KG1 (cell line): ENCODE measurements at places on chromosomes 1 and 21.

GRCh38 chr1:44693900-44694299, 19.4 kb downstream of the ARMH1 start:
- no peak for DNase-seq

DNA sequence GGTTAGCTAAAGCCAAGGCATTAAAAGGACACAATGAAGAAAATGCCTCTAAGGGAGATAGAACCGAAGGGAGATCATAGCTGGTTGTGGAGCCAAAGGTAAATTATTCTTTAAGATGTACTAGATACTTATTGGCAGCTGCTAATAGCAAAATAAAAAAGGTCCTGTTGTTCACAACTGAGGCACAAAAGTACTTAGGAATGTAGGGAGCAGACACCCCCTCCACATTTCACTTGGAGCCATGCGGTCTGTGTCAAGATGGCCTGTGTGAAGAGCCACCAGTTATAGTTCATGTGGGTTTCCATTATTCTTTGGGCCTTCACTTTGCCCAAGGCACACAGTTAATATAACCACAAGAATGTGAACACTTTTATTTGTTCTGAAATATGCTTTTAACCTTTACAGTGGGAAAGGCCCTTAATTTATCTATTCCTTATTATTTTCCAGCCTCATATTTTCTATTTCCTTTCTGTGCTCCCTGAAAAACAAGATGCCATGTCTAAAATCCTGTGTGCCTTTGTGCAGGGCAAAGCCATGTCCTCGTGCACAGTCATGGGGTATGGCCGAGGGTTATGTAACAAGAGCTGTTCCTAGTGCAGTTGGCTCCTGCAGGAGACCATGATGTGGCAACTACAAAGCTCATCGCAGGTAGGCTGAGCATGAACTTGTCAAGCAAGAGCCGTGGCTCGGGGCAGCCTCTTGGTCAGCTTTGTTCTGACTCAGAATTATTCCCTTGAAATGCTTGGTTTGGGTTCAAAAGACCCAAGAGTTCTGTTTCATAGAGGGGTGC, 16.2 kb upstream of the WDR26 start:
- DNase-seq: no peak

DNA sequence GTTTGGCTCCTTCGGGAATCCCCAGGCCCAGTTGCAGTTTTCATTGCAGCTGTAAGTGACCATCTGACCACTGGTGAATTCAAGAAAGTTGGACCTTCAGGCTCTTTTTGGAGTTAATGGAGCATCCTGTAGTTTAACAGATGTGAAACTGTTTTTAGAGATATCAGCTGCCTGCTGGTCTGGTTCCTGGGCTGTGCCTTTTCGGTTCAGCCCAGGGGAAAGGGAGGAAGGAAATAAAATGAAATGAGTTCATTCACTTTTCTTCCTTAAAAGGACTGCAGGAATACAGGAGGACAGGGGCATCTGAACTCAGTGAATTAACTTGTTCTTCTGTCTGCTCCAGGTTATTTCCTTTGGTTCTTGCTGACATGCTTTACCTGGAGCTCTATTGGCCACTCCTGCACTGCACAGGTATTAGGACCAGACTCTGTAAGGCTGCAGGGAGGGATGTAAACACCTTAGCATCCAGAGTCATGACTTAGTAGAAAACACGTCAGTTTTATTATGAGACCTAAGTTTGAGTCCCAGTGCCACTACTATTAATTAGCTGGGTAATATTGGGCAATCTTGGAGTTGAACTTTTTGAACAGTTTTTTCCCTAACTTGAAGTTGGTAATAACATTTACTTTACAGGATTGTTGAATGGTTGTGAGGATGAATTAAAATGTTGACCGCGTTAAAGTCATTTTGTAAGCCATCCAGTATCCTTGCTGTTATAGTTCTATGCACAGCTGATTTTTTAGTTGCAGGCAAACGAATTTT, 83.6 kb downstream of the LRRC8D start:
- no peak for DNase-seq

DNA sequence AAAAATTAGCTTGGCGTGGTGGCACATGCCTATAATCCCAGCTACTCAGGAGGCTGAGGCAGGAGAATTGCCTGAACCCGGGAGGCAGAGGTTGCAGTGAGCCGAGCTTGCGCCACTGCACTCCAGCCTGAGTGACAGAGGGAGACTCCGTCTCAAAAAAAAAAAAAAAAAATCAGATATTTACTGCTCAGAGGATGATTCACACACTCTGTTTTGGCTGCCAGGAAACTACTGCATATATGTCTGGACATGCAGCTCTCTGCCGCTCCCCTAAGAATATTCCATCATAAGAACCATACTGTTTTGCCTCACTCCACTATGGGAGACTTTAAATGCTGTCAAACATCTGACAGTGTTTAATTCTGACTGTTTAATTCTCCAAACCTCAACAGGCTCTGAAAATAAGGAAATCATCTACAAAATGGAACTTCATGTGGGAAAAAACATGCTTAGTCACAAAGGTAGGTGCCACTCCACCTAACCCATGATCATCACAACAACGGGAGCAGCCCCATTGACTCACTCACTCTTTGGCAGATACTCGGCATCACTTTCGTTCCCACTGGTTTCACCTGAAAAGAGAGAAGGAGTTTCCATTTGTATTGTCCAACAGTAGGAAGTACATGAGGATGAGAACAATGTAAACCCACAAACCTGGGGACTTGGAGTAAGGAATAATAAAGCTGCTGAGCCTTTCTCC, 29.3 kb upstream of the BCAS2 start:
- no peak for DNase-seq

- DNase-seq: no peak
Observed at GRCh38 chr1:25080294-25081209, 150.5 kb upstream of the RUNX3 start.

- DNase-seq: no peak
Observed at GRCh38 chr1:201376107-201376463, 1.4 kb downstream of the TNNT2 start.

DNA sequence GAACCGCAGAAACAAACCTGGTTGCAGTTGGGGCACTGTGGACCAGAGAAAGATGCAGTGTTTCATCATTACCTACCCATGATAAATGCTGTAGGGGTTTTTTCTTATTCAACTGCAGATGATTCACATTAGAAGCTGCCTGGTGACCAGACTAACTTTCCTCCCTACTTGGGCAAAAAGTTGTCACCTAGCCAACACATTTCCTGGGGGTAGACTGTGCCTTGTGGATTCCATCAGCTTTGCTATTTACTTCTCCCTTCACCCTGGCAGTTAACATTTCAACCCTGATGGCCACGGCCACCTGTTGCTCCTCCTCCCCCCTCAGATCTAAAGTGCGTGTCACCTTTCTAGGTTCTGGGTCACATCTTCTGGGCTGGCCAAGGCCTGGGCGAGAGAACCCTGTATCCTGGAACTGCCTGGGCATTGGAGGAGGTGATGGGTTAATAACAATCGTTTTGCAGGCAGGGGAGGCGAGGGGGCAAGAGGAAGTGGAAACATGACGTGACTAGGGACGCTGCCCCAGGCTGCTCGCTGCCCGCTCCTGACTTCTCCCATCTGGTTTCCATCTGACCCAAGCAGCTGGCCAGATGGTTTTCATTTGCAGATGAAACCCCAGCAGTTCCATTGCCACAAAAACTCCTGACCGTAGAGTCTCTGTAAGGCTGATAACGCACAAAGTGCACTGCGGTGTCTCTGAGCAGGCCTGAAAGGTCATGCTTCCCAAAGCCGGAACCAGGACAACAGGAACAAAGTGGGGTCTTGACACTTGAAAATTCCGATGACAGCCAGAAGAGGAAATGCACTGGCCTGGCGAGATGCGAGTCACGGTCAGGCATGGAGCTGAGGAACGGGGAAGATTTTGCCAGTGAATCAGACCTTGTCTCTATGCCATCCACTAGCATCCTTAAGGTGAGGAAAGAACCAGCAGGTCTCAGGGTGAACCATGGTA, 36.6 kb downstream of the CAPZB start:
- no peak for DNase-seq

GRCh38 chr21:36927719-36928117, 38.8 kb downstream of the HLCS start:
- peak; percentile 27 for DNase-seq

GRCh38 chr1:113669988-113670387, 89.3 kb downstream of the PHTF1 start:
- DNase-seq: no peak

DNA sequence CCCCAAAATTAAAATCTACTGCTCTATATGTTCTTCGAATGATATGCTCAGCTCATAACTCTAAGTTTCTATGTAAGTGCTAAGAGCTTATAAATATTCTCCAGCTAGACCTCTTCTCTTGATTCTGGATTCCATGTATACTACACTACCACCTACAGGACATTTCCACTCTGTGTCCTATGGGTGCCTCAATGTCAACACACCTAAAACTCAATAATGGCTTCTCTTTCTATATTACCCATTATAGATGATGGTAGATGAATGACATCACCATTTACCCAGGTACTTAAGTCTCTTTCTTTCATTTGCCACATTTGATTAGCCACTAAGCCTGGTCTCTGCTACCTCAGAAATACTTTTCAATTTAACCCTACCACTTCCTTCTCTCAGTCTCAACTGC, 41.3 kb downstream of the TBX19 start:
- DNase-seq: no peak

DNA sequence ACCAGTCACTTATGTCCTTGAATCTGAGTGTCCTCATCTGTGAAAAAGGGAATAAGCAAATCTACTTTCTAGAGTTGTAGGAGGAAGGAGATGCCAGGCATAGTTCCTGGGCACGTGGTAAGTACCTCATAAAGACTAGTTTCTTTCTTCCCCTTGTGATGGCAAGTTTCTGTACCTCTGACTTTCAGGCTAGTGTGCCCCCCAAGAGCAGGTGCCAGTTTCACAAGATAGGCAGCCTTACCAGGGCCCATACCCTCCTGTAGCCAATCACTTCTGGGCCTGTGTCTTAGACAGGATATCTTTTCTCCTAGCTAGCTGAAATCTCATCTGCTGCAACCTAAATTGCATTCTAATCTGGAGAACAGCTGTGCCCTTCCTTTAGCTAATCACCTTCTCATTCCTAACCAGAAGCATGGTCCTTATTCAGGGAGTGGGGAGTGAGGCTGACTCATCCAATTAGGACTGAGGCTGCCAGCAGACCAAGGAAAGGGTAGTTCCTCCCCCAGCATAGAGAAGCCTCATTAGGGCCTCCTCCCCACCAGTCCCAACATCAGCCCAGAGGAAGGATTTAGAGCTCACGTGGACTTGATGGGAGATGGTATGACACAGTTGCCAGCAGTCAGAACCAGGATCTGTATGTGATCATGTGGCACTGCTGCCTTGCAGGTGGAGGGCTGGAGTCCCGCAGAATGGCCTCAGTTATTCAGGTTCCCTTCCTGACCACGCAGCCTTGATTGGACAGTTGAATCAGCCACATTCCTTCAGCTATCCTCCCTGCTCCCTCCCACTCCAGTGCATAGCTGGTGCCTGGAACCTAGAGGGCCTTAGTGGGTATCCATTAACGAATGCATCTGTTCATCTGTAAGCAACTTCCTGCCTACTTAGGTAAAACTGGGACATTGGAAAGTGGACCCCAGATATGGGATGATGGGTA, 7.9 kb downstream of the KLHDC8A start:
- no peak for DNase-seq

- DNase-seq: no peak
Observed at GRCh38 chr1:221878134-221878533, 136.2 kb upstream of the DUSP10 start.

DNA sequence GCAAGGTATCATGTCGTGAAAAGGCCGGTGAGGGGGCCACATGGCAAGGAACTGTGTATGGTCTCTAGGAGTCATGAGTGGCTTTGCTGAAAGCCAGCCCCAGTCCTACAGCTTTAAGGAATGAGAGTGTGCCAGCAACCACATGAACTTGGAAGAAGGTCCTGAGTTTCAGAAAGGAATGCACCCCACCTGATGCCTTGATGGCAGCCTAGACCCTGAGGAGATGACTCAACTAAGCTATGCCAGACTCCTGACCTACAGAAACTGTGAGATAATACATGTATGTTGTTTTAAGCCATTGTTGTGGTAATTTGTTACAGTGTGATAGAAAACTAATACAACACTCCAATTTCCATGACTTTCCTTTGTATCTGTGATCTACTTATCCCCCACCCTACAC, 33.5 kb upstream of the AKT3 start:
- no peak for DNase-seq

GRCh38 chr21:24628046-24628445, 979.2 kb downstream of the MRPL39 start:
- no peak for DNase-seq

GRCh38 chr1:40980453-40981121, 1.1 kb downstream of the CTPS1 start:
- DNase-seq: peak; percentile 19

DNA sequence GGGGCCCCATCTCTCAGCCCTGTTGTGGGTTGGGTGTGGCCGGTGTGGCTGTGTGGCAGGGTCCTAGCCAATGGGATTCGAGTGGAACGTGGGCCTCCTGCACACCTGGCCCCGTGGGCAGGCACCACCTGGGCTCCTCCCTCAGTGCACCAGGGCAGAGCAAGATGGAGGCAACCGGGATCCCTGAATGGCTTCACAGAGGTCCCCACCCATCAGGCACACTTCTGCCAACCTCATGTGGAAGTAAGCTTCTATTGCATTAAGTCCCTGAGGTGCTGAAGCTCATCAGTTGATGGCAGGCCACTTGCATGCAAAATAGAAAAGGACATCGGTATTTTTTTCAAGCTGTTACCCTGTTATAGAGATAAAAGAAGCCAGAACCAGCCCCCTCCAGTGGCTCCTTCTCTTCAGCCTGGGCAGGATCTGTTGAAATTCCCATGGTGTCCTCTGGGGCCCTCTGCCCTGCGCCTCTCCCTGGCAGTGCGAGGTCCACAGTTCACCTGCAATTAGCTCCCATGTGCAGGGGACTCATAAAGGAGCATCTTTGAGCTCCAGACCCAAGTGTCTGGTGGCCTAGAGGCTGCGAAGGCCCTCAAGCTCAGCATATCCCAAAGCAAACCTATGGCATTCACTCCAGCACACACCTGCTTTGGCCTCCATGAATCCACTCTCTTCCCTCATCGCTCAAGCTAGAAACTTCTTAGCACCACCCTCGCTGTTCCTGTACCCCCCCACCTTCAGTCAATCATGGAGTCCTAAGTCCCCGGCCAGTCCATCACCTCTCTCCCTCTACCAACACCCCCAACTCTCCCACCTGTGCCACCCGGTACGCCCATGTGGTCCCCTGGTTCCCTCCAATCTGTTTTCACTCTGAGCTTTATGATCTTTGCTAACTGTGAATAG, 2.1 kb upstream of the SLC45A1 start:
- DNase-seq: no peak
